Activated T-cell treated with anti-CD3 and anti-CD28 coated beads, Interleukin-2, amount 50 U/mL, for 24 hours (primary cell): ENCODE measurements at places on chromosomes 12 and 14.

DNA sequence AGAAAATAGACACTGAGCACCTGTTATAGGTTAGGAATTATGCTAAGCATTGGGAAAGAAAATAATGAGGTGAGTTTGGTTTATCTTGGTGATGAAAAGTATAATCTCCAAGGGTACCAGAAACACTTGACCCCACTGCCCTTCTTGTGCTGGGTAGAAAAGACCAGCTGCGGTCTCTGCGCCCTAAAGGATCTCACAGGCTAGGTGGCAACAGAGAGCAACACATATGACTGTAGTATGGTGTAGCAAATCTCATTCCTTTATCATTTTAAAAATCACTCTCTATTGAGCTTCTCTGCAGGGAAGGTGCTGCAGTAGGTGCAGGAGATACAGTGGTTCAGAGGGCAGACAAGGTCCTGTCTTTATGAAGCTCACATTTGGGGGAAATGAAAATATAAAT lies 26.1 kb downstream of the NRXN3 start:
- DNase-seq, result no peak

DNA sequence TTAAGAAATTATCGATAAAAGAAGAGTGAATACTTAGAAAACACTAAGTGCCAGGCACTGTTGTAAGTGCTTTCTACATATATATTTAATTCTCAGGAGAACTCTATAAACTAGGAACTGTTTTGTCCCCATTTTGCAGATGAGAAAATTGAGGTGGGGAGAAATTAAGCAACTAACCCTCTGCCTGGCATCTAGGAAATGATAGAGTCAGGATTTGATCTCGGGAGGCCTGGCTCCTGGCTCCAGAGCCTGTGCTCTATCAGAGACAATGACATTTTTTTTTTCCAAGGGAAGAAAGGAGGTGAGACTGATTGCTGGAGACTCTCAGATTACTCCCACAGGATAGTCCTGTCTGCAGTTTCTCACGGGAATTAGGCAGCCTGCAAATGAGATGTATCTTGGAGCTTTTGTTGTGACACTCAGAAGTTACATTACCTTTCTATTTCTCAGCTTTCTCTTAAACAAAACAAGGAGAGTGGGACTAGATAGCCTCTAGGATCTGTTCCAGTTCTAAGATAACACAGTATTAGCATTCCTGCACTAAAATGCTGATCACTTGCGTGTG lies 1.4 kb upstream of the FAM234B start:
- DNase-seq, result no peak

DNA sequence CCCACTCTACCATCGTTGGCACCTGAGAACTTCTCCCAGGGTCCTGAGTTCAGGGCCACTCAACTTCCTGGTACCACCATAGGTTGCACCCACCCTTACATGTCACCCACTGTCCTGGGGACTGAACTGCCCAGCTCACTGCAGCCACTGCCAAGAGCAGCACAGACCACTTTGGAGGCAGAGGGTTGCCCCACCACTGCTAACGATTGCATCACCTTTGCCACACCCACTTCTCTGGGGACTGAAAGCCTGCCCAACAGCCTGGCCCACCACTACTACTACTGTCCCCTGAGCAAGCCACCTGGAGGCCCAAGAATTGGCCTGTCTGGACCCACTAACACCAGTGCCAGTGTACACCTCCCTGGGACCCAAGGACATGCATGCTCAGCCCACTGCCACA lies 27.6 kb downstream of the CACNA2D4 start:
- no peak for DNase-seq

GRCh38 chr14:48035836-48036235 lies 360.4 kb upstream of the MDGA2 start:
- no peak for DNase-seq

DNA sequence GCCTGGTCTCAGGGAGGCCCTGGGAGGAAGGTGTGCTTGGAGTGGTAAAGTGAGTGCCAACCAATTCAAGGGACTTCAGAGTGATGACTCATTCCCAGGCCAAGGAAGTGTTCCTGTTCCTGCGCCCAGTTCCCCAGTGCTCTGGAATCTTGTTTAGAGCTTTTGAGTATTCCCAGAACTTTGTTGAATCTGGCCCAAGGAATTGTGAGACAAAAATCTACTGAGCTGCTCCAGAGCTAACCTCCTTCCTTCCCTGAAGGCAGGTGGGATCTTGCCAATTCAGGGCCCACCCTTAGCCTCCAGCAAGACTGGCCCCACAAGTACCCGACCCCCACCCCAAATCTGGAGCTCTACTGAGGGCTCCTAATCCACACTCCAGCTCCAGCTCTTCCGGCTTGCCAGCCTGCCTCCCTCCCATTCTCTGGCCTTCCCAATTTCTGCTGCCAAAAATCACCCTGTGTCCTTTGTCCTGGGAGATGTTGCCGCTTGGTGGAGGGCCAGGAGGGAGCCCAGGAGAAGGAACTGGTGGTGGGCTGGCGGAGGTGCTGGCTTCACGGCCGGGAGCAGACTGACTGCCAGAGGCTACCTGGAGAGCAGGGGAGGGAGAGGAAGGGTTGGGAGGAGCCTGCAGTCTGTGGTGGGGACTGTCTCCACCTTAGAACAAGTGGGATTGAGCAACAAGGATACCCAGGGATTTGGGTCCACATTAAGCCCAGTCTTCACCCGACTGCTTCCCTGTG lies 2.0 kb upstream of the ATN1 start:
- DNase-seq, result no peak

DNA sequence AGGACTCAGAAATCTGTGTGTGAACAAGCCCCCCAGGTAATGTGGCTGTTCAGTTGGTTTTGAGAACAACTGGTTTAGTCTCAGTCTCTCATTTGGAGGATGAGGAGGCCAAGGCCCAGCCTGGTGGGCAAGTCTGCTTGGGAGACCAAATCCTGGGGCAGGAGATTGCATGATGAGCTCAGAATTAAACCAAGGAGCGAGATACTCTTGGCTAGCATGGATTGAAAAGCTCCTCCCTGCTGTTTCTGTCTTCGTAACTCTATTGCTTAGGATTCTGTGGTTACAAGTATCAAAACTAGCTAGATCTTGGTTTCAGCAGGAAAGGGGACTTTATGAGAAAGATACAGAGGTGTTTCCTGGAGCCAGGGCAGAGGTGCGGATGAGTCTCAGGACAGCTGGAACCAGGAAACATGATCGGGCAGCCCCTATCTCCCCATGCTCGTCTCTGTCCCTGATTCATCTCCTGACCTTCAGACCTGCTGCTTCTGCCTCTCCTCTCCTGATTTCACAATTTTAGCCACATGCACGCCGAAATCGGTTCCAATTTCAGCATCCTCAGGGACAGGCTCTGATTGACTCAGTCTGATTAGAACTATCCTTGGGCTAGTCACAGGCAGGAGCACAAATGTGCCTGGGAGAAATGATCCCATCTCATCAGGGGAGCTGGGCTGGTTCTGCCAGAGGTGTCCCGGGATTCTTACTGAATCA lies 40.2 kb upstream of the RIN3 start:
- no peak for DNase-seq

- no peak for DNase-seq
These were observed 980.9 kb upstream of the FBXO33 start for GRCh38 chr14:40413136-40413535.

- no peak for DNase-seq
These were observed 12.8 kb downstream of the NEK9 start for GRCh38 chr14:75113932-75114539.

GRCh38 chr14:91614187-91614586 lies 104.1 kb upstream of the PPP4R3A start:
- no peak for DNase-seq

DNA sequence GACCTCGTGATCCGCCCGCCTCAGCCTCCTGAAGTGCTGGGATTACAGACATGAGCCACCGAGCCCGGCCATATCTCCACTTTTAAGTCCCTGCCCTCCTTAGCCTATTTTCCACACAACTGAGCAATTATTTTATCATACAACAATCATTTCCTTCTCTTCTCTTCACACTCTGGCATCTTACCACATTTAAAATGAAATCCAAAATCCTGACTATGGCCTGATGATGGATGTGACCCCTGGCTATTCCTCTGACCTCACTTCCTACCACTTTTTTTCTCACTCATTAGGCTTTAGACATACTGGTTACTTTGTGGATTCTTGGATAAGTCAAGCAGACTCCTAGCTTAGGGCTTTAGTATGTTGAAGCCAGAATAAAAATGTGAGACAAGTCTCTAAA lies 21.9 kb upstream of the EID3 start:
- DNase-seq, result no peak

DNA sequence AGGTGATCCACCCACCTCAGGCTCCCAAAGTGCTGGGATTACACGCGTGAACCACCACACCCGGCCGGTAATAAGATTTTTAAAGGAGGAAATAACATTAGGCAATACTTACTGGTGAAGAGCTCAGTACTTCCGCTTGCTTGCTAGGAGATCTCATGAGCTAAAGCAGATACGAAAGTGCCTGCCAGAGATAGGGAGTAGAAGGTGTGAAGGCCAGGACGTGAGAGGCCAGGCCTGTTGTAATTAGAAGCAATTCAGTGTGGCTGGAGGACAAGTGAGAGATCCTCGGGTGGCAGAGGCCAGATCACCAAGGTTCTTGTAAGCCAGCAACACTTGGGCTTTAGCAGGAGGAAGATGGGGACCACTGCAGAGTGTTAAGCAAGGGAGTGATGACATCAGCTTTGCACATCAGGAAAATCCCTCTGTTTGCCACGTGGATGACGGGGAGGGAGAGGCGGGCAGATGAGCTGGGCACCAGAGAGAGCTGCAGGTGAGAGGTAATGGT lies 7.6 kb downstream of the TECPR2 start:
- DNase-seq, result no peak

- DNase-seq, result no peak
These were observed 4.2 kb downstream of the PPM1H start for GRCh38 chr12:62930546-62931425.

DNA sequence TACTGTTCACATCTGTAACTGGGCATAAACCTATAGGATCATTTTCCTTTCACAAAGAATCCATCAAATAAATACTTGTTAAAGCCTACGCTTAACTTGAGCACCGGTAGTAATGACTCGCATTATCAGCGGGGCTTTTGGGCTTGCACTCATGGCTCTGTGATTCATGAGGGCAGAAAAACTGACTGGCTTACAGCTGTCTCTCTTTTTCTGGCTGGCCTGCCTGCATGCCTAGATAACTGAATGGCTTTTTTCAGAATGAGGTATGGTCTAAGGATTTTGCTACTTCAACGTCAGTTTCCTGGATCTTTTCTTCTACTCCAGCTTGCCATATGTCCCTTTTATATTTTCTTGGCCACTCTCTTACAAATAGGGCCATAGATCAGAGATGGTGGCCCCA lies 531.1 kb downstream of the NRXN3 start:
- DNase-seq, result no peak

- DNase-seq, result no peak
These were observed 55.0 kb downstream of the C14orf132 start for GRCh38 chr14:96094211-96094610.

DNA sequence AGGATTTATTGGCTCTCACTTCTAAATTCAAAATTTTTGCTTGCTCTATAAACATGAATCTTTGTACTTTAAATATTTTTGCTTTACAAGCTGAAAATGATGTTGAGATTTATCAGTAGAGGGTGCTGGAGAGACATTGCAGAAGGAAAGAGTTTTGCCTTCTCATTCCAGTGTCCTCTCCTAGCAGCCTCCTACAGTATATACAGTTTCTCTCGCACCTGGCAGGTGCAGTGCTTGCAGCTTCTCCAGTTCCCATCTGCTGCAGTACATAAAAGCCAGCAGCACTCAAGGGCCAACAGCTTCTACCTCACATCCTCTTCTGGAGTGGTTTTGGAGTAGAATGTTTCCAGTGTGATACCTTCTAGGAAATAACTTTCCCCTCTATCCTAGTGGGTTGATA lies 601.8 kb upstream of the ATXN7L3B start:
- DNase-seq, result no peak

DNA sequence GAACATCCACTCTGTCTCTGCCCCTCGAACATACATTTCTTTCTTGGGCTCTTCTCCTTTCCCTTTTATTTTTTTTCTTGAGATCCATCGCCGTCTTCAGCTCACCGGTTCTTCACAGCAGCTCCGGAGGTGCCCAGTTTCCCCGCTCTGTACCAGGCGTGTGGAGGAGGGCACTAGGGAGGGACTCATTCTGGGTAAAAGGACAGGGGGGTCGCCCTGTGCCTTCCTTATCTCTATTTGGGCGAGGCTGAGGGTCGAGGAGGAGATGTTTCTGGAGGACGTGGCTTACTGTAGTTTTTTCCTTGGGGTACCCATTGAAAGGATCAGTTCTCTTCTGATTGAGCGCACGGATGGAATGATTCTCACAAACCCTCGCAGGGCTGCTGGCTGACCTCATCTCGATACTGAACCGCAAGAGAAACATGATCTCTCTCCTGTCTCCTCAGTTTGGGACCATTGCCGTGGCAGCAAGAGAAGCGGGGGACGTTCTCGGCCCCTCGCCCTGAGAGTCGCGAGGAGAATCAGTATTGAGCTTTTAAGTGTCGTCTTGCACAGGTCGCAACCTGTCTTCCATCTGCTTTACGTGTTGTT lies 386 bp downstream of the LIN52 start:
- no peak for DNase-seq
